ENCODE measurements at places on chromosomes 12 and 14. TPM values are rescaled to one million over a fixed set of nuclear protein-coding genes. Genes with fewer than 3 reads are reported as not detected.

GPR68 gene
- total RNA-seq = 28.0 TPM

RIPK3 gene
- total RNA-seq = 43.7 TPM

PLCZ1 gene
- total RNA-seq = not detected

VTI1B gene
- total RNA-seq = 69.9 TPM

ANO2 gene
- not detected for total RNA-seq

TRPV4 gene
- not detected for total RNA-seq

- H3K27me3 ChIP-seq = no peaks in the 10 kb centered on the region
- no peak overlapping the region for H3K27ac ChIP-seq
- H3K4me3 ChIP-seq = no peak overlapping the region
- no peaks in the 10 kb centered on the region for H3K36me3 ChIP-seq
- H3K4me1 ChIP-seq = no peaks in the 10 kb centered on the region
These were observed 525.8 kb downstream of the FSCB start for GRCh38 chr14:43981135-43981768.

DNA sequence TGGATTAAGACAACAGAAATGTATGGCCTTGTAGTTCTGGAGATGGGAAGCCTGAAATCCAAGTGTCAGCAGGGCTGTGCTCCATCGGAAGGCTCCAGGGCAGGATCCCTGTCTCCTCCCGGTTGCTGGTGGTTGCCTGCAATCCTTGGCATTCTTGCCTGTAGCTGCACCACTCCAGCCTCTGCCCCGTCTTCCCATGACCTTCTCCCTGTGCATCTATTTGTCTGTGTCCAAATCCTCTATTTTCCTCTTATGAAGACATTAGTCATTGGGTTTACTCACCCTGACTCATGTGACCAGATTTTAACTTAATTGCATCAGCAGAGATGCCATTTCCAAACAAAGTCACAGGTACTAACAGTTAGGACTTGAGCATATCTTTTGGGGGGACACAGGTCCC, 15.1 kb downstream of the TUNAR start:
- no peaks in the 10 kb centered on the region for H3K27me3 ChIP-seq
- no peak overlapping the region for H3K4me3 ChIP-seq
- no peak for DNase-seq
- H3K4me1 ChIP-seq = no peaks in the 10 kb centered on the region

DNA sequence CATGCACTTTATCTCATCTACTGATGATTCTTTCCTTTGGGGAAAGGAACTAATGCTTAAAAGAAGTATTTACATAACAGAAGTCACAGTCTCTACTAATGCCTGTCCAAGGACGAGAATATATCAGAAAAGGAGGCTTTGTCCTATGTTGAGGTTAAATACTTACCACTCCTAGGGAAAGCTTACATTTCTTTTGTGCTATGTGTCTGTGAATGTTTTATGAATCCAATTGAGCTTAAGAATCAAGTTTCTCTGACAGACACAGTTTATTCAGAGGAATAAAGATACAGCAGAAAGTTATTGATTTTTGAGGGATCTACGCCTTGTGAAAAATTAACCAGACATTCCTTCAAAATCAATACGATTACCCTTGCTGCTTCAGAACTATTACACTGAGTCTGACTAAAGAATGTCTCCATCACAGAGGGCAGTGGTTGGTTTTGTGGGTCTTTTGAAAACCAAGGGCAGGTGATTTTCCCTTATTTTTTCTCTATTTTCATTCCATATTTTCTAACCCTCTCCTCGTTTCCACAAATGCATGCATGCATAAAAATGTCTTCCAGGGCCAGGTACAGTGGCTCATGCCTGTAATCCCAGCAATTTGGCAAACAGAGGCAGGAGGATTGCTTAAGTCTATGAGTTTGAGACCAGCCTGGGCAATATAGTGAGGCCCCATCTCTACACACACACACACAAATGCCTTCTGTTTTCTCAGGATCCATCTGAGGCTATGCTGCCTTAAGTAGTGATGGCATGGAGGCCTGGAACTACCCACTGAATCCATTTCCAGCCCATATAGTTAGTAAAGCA, 1095.1 kb downstream of the GALC start:
- no peaks in the 10 kb centered on the region for H3K4me1 ChIP-seq
- H3K36me3 ChIP-seq = no peaks in the 10 kb centered on the region
- H3K27me3 ChIP-seq = no peaks in the 10 kb centered on the region

GRCh38 chr12:33519566-33519965, 79.9 kb upstream of the SYT10 start:
- H3K27ac ChIP-seq = no peak overlapping the region
- H3K4me3 ChIP-seq = no peak overlapping the region
- H3K4me1 ChIP-seq = no peaks in the 10 kb centered on the region
- no peak for DNase-seq
- H3K27me3 ChIP-seq = no peaks in the 10 kb centered on the region
- no peaks in the 10 kb centered on the region for H3K36me3 ChIP-seq

DNA sequence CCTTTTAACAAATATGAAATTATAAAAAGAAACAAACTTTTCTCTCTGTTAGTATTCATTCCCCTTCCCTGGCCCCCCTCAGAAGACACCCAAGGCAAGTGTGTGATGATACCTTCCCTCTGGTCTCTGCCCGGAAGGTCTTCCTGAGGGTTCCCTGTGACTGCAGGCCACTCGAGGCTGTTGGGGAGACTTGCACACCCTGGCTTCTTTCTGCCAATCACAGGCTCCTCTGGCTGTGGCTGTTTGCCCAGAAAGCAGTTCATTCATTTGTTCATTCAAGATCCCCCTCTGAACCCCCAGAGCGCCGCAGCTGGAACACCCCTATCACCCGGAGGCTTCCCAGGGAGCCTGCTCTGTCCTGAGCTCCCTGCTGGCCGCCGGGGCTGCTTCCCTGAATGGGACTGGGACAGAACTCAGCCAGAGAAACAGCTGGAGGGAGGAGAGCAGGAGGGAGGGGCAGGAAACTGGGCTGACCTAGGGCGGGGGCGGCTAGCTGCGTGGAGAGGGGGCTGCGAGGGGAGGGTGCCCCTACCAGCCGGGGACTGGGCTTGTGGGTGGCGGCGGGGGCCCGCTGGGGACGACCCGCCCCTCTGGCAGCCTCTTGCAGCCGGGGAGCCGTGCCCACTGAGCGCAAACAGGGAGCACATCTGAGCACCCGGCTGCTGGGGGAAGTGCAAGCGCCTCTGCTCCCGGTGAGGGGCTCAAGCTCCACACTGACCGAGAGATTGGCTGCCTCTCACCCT, at the start of gene CMKLR1:
CMKLR1 (minus strand) TSS at position 397 of the 743 bp plus-strand sequence. CDS start 45,720 bp downstream, outside the sequence.
- H3K4me3 ChIP-seq = no peak within 1 kb of the TSS
- peaks cover 40% of the 10 kb centered on the region for H3K27me3 ChIP-seq
- no peak within 1 kb of the TSS for H3K27ac ChIP-seq
- H3K4me1 ChIP-seq = peaks cover 2% of the 10 kb centered on the region

- H3K27me3 ChIP-seq = no peaks in the 10 kb centered on the region
- peaks cover 37% of the 10 kb centered on the region for H3K36me3 ChIP-seq
- peaks cover 52% of the 10 kb centered on the region for H3K4me1 ChIP-seq
- H3K4me3 ChIP-seq = peak overlapping the region; percentile 87
These were observed 59.7 kb downstream of the PLXNC1 start for GRCh38 chr12:94207849-94208621.

- H3K36me3 ChIP-seq = peaks cover 6% of the 10 kb centered on the region
- no peak for DNase-seq
- H3K27me3 ChIP-seq = no peaks in the 10 kb centered on the region
- H3K4me3 ChIP-seq = no peak overlapping the region
- H3K27ac ChIP-seq = no peak overlapping the region
These were observed 88.7 kb downstream of the ACADS start for GRCh38 chr12:120814203-120814902.

GRCh38 chr14:51951656-51952055, 37.7 kb upstream of the RTRAF start:
- H3K4me3 ChIP-seq = no peak overlapping the region
- H3K27ac ChIP-seq = no peak overlapping the region
- no peak for DNase-seq
- peaks cover 8% of the 10 kb centered on the region for H3K4me1 ChIP-seq

DNA sequence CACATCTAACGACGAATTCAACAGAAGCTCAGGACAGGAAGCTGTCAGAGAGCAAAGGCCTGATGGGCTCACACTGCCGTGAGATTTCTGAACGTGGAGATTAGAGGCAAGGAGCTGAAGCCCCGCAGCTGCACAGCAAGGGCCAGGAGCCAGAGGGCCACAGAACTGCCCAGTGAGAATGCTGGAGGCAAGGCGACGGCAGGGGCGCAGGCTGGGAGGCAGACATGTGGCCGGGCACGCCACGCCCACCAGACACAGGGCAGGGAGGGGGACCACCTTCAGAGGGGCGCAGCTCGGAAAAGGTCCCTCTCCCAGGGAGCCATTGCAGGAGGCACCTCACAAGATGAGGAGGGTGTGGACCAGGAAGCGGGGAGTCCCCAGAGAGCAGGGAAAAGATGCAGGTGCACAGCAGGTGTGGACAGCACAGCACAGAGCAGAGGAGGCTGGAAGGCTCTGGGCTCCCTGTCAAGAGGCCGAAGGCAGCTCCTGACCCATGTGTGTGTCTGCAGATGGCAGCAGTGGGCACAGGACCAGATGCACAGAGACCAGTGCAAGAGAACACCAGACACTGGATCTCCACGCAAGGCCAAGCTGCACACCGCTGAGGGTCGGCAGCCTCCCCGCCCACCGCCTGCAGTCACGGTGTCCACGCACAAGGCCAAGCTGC, 23.0 kb downstream of the BTBD6 start:
- H3K27me3 ChIP-seq = no peaks in the 10 kb centered on the region
- no peaks in the 10 kb centered on the region for H3K36me3 ChIP-seq
- H3K4me3 ChIP-seq = no peak overlapping the region
- H3K27ac ChIP-seq = no peak overlapping the region
- DNase-seq = no peak
- no peaks in the 10 kb centered on the region for H3K4me1 ChIP-seq

DNA sequence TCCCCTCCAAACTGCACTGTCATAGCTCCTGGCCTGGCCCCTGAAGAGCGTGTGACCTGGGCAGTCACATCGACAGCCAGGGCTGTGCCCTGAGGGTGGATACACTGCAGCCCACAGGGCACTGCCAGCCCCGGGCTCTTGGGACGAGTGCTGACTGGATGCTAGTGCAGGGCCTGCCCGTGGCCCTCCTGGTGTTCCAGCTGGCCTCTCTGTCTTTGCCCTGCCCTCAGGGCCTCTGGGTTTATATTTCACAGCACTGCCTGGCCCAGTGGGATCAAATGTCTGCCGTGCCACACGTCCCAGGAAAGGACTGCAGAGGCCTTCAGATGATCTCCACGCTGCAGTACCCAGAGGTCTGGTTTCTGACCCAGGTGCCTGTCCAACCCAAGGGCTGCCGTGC, 10.1 kb upstream of the CCDC197 start:
- no peak overlapping the region for H3K4me3 ChIP-seq
- H3K4me1 ChIP-seq = peaks cover 6% of the 10 kb centered on the region
- H3K36me3 ChIP-seq = no peaks in the 10 kb centered on the region

GRCh38 chr14:31677630-31678029, 116.4 kb downstream of the NUBPL start:
- H3K27me3 ChIP-seq = no peaks in the 10 kb centered on the region
- no peak overlapping the region for H3K27ac ChIP-seq
- peaks cover 2% of the 10 kb centered on the region for H3K4me1 ChIP-seq

DNA sequence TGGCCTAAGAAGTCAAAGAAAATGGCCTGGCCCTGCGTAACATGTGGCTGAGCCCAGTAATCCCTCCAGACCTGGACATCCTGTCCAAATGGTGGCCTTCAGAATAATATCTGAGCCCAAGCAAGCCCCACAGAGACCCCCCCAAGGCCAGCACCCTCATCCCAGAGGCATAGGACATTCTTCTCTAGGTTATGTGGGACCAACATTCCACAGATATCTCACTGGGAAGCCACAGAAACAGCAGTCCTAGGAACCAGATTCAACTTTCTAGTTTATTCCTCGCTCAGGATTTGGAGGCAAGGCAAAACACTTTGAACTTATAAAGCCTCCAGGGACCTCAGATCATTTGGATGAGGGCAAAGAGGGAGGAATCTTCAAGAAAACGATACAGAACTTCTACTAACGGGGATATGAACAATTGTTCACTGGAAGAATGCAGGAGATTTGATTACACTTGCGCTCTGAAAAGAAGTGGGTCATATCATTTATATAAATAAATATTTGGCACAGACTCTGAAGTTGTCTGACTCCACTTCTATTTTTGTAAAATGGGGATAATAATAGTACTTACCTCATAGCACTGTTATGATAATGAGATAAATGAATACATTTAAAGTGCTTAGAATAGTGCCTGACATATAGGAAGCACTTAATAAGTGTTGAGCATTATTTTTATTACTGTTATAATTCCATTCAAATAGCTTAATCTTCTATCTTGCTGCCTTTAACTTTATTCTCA, 171.5 kb downstream of the NUAK1 start:
- no peak for DNase-seq
- H3K27ac ChIP-seq = no peak overlapping the region
- H3K27me3 ChIP-seq = peaks cover 3% of the 10 kb centered on the region
- no peaks in the 10 kb centered on the region for H3K4me1 ChIP-seq

GRCh38 chr12:15194456-15195368, 26.5 kb downstream of the RERG start:
- no peaks in the 10 kb centered on the region for H3K4me1 ChIP-seq
- H3K27me3 ChIP-seq = peaks cover 17% of the 10 kb centered on the region
- no peaks in the 10 kb centered on the region for H3K36me3 ChIP-seq
- H3K27ac ChIP-seq = no peak overlapping the region
- no peak overlapping the region for H3K4me3 ChIP-seq
- DNase-seq = no peak

DNA sequence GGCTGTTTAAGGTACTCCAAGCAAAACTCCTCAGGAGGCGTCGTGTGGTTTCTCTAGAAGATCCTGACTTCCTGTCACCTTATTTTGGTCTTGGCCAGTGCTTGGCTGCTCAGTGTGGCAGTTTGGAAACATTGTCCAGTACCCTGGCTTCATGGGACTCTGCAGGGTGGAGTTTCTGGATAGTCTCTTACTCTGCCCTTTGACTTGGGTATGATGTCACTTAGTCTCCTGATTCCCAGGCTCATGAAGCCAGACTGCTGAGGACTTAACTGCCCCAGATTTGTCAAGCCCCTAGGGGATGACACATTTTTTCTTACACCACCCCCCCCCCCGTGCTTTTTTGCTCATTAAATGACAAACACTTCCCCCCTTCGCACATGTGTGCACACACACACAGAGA, 82.7 kb downstream of the ADCK1 start:
- peaks cover 2% of the 10 kb centered on the region for H3K36me3 ChIP-seq
- no peaks in the 10 kb centered on the region for H3K4me1 ChIP-seq
- H3K27me3 ChIP-seq = no peaks in the 10 kb centered on the region

Measured in activated naive CD8-positive, alpha-beta T cell treated with anti-CD3 and anti-CD28 coated beads, Interleukin-2, amount 10 ng/mL, durations not matched to agents 7 days and 5 days (primary cell).